ENCODE measurements at places on chromosomes 3 and 15.

- no peak for DNase-seq
Observed at GRCh38 chr15:66452420-66452819, 45.1 kb downstream of the SNAPC5 start.

- no peak for DNase-seq
Observed at GRCh38 chr3:36317915-36318314, 62.4 kb upstream of the STAC start.

DNA sequence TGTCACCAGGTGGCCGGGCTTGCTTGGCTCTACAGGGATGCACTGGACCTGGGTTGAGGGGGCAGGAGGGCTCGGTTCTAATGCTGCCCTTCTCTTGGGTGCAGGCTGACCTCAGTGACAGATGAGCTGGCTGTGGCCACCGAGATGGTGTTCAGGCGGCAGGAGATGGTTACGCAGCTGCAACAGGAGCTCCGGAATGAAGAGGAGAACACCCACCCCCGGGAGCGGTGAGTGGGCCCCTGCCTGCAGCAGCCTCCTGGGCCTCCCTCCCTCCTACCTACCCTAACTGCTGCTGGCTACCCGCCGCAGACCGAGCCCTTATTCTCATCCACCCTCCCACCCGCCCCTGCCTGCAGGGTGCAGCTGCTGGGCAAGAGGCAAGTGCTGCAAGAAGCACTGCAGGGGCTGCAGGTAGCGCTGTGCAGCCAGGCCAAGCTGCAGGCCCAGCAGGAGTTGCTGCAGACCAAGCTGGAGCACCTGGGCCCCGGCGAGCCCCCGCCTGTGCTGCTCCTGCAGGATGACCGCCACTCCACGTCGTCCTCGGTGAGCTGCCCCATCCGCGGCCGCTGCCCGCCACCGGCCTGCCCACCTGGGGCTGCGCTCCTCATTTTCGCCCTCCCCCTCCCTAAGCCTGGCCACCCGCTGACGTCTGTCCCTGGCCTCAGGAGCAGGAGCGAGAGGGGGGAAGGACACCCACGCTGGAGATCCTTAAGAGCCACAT lies 5.6 kb downstream of the FES start:
- DNase-seq = no peak

DNA sequence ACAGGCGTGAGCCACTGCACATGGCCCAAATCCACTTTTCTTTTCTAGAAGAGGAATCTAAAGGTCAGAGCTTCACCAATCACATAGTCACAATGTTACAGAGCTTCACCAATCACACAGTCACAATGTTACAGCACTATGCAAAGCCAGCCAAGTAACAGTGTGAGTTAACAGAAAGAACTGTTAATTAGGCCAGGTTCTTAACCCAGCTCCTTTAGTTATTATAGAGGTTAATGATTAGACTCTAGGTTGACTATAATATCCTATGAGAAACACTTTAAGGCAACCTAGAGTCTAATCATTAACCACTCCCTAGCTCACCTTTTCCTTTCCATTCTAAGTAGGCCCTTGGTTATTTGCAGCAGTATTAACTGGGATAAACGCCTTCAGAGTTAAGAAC lies 54.0 kb downstream of the TASOR start:
- no peak for DNase-seq

DNA sequence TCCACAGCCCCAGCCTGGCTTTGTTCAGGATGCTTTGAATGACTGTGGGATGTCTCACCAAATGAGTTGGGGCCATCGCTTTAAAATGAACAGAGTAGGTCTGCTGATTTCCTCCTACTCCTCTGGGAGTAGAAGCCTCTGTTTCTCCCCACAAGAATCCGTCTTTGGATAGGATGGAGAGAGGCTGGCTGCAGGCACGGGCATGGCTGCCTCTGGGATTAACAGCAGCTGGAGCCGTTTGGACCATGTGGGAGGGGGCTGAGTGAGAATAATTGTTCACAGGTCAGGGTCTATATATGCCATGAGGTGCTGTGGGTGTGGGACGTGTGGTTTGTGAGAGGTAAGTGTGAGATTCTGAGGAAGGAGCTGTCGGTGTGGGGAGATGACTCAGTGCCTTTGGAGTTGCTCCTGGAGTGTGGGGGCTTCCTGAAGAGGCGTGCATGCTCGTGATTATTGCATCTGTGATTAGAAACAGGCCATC lies 48.0 kb upstream of the APEH start:
- peak; percentile 42 for DNase-seq

DNA sequence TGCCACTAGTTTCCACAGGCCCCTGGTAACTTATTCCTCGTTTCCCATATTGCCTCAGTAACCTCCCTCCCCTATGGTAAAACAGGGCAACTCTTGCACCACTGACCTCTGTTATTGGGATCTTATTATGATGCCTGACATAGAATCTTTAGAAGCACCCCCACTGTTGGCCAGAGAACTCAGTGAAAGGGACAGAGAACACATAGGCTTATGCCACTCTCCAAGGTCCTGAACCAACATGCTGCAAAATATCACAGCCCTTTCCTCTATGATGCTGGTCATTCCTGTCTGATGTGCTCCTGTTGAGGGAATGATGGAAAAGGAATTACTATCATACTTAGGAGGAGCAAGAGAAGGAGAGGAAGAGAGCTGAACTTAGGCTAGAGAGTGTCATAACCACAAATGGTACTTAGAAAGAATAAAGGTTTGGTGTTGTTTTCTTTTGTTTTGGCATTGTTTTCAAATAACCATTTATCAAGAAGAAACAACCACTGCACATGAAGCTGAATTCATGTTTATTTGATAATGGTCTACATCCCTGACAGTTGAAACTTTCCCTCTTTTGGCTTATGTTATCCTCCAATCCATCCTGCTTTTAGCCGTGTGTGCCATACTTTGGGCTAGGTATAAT lies 330.2 kb downstream of the EPHB1 start:
- peak; percentile 18 for DNase-seq

- DNase-seq = no peak
Observed at GRCh38 chr15:101052681-101053121, 133.5 kb downstream of the LRRK1 start.

GRCh38 chr3:150936693-150937092 lies 31.5 kb upstream of the MINDY4B start:
- no peak for DNase-seq

DNA sequence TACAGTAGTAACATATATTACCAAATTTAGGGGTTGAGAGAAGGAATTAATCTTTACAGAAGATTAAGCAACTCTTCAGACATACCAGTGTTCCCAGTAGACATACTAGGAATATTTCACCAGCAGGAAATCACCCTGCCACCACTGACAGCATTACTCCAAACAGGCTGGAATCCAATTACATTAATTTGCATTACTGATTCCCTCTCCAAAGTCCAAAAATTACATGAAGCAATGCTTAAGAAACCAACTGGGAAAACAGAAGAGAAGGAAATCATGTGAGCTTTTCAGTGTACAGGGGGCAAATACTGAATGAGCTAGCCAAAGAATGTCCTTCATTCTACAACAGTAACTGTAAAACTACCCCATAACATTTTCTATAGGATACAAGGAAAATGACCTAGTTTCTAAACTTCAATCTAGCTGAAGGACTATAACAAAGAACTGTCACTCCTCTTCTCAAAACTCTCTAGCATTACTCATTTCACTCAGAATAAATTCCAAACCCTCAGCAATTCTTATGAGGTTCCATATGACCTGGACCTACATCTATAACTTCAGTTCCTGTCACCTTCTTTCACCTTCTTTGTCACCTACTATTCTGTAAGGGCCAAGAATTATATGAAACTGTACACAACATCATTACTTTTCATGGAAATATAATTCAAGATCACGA lies 72.7 kb downstream of the INO80 start:
- DNase-seq = no peak

DNA sequence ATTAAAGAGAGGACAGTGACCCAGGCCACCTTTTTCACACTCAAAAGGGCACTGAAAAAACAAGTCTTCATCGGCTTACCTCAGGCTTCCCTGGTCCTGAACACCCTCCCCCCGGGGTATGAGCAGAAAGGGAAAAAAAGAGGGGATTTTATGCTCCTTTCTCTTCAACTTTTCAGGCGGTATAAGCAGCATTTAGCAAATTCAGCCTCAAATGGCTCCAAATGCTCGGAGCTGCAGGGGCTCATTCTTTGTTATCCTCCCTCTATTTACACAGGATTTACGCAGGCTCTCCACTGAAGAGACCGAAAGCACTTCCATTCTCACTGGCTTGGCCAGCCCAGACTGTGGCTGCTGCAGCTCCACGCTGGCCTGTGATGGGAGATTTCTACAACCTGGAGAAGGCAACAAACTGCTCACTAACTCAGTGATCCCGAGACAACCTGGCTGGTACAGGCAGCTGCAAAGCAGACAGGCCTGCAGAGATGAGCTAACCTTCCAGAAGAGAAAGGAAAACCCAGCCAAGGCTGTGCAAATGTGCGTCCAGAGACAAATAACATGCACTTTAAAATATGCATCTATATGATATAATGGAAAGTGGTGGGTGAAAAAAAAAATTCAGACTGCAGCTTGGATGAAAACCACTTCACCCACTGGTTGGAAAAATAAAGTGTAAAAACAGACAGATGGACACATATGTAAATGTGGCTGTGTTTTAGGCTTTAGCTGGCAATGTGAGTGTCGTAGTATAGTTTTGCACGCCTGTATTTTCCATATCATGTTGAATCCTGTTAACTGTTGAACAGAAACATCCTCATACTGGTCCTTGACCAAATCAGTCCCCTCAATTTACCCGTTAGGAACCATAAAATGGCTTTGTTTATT lies 54.2 kb downstream of the MEIS2 start:
- DNase-seq = no peak

GRCh38 chr15:36880224-36880912 lies 220.0 kb downstream of the MEIS2 start:
- no peak for DNase-seq

GRCh38 chr3:16885593-16886302 lies 993 bp downstream of the PLCL2 start:
- peak; percentile 32 for DNase-seq

DNA sequence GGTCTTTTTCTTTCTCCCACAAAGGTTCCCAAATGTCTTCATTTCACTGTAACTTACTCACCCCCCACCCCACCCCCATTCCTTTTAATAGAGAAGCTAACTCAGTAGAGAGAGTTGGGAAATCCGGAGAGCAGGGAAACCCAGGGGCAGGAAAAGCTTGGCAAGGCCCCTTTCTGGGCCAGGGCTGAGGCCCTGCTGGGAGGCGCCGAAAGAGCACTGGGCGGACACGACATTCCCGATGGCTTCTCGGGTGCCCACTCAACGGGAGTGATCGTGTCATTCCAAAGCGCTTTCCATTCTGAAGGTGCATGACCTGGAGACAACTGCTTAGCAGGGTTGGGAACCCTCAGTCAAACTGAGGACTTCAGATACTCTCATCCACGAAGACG lies 1.6 kb upstream of the DALRD3 start:
- no peak for DNase-seq

DNA sequence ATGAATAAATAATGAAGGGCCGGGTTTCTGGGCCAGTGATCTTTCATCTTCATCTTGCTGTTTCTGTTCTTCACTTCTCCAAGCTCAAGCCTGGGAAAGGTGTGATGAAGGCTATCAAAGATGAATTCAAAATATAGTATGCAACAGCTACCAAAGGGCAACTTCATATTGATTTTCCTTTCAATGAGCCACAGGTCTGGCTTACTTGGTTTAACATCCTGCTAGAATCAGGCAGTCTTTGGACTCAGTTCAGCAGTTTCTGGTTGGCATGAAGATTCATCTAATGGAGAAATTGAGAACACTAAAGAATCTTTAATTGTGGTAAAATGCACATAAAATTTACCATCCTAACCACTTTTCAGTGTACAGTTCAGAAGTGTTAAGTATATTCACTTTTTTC lies 43.3 kb downstream of the NFKBIZ start:
- DNase-seq = no peak

All from ELR (cell line).